OCI-LY7 (cell line): ENCODE measurements at places on chromosomes 1 and 21.
A peak's percentile ranks its signal among the peaks of the same experiment; 100 is the strongest.

- DNase-seq = no peak
These were observed 93.9 kb downstream of the ST3GAL3 start for GRCh38 chr1:43801203-43801602.

GRCh38 chr1:27602462-27603308 is 1.3 kb downstream of the AHDC1 start:
- DNase-seq = peak; percentile 47

DNA sequence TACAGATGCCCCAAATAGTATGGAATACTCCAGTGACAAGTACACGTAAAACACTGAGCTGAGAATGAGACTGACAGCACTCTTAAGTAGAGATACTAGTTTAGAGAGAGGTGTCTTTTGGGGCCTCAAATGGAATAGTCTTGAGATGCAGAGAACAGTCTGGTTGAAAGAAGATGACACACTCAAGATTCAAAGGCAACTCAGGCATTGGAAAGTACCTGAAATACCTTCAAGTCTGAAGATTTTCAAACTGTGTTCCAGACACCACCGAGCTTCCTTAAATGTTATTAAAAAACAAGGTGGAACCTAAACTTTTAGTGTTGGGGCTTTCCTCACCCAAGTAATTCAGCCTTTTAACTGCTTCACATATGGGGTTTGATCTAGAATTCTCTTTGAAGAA is 437.7 kb downstream of the OMA1 start:
- no peak for DNase-seq

DNA sequence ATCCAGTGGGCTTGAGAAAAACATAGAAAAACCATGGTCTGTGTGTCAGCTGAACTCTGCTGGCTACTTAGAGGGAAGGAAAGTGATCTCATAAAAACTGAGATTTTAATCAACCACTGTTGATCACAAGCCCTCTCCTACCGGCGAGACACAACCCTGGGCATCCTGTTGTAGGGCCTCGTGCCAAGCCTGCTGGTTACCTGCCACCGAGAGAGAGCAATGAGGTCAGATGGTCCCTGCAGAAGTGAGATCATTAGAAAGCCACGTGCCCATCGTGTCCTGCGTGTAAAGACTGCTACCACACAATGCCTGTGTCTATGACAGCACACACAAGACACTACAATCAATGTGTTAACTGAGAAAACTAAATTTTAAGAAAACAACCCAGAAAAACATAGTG is 41.7 kb upstream of the GPR153 start:
- no peak for DNase-seq

DNA sequence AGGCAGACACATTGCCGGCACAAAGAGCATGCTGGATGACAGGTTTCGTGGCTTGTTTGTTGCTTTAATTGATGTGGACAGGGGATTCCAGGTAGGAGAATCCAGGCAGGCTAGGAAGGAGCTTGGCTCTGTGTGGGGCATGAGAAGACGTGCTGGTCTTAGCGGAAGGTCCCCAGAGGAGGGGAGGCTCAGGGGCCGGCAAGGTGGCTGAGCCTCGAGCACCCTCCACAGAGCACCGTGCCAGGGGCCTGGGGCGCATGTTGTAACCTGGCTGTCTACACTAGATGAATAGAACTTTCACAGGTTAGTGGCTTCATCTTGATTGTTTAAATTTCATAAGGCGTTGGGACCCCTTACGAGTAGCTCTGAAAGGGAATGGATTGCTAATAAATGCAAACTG is 223.1 kb downstream of the CAMTA1 start:
- DNase-seq = no peak

DNA sequence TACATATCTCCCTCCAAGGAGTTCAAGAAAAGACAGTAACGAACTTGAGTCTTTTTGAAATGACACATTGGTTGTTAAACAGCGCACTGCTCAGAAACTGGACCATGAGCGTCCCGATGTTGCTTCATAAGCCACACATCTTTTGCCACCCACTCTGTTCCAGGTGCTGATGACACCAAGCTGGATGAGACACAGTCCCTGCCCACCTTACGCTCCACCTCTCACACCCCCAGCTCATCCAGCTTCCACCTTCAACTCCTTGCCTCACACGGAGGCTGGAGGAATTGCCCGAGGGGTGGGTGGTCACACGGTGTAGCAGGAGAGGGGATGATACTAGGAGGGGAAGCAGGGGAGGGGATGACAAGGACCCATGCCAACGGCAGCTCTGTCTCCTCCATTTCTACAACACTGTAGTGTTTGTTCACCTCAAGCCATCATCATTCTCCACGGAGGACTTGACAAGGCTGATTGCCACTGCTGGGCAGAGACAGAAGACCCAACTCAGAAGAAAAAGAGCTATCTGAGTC is 148.5 kb upstream of the TNR start:
- DNase-seq = no peak

GRCh38 chr1:77504986-77505385 is 177.5 kb downstream of the ZZZ3 start:
- DNase-seq = no peak

DNA sequence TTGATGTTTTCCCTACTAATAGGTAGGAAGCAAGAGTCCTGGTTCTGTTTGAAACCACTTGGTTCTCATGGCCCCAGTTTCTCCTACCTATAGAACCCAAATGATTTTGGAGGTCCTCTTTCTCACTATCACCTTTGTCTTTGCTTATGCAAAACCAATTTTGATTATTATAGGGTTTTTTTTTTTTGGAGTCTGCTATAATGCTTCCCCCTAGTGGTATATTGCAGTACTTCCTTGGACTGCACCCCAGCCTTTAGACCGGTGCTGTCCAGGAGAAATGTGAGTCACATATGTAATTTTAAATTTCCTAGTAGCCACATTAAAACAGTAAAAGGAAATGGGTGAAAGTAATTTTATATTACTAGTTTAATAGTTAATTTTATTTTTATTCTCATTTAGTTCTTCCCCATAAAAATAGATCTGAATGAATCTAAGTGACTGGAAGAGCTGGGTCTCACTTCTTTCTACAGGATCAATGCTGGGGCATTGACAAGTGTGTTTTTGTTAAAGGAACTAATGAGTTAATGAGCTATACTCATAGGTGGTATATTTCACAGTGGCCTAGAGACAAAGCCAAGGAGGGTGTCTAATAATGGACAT is 10.6 kb downstream of the FCMR start:
- peak; percentile 62 for DNase-seq

DNA sequence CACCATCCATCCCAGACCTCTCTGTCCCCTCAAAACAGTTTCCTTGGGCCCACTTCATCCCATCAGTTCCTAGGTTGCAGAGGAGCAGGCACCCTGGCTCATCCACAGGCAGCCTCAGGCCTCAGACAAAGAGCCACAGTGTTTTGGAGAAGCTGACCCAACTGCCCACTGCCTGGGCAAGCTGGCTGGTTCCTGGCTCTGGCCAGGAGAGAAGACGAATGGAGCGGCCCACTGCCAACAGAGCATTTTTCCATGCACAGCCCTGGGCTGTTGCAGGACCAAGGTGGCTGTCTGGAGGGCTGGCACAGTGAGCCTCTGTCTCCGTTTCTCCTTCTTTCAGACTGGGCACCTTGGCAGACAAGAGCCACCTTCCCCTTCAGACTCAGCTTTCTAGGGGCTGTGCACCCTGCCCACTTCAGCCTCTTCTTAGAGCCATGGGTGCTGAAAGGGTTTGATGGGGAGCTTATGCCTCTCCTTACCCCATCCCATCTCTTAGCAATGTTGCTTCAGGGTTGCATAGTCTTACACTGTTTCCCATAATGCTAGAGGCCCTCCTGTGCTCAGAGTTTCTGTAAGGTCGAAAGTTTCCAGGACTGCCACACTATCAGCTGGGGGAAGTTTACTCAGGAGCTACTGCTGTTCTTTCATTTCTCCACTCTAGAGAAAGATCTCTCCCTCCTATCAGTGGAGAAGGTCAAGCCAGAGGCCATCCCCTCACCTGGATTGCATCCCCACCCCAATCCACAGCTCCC is 973 bp downstream of the FMOD start:
- DNase-seq = no peak

- no peak for DNase-seq
These were observed 273.8 kb upstream of the SNX7 start for GRCh38 chr1:98387701-98388100.

- no peak for DNase-seq
These were observed 823.0 kb upstream of the PRMT6 start for GRCh38 chr1:106233511-106233910.

GRCh38 chr1:201131398-201131797 is 4.4 kb upstream of the ASCL5 start:
- DNase-seq = no peak

DNA sequence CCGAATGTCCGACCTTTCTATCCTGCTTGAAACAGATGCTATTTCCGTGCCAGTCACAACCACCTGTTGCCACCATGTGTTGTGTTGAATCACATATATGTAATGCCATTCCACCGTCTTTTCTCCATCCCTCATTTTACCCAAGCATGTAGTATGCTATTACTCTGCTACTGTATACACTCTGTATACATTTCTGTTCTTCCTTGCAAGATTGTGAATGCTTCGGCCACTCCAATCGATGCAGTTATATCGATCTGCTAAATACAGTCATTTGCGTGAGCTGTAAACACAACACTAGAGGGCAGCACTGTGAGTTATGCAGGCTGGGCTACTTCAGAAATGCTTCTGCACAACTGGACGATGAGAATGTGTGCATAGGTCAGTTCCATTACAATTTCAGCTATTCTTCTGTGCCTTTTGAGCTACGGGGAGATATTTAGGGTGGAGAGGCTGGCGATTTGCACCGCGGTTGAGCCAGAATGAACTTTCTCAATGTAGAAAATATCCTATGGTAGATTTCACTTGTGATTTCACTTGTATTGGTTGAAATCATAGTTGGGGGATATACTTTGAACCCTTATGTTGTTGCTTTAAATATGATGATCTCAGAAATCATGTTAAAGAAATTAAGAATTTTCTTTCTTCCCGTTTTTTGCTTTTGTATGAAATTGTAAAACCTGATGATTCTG is 289.8 kb downstream of the NTNG1 start:
- DNase-seq = peak; percentile 70

DNA sequence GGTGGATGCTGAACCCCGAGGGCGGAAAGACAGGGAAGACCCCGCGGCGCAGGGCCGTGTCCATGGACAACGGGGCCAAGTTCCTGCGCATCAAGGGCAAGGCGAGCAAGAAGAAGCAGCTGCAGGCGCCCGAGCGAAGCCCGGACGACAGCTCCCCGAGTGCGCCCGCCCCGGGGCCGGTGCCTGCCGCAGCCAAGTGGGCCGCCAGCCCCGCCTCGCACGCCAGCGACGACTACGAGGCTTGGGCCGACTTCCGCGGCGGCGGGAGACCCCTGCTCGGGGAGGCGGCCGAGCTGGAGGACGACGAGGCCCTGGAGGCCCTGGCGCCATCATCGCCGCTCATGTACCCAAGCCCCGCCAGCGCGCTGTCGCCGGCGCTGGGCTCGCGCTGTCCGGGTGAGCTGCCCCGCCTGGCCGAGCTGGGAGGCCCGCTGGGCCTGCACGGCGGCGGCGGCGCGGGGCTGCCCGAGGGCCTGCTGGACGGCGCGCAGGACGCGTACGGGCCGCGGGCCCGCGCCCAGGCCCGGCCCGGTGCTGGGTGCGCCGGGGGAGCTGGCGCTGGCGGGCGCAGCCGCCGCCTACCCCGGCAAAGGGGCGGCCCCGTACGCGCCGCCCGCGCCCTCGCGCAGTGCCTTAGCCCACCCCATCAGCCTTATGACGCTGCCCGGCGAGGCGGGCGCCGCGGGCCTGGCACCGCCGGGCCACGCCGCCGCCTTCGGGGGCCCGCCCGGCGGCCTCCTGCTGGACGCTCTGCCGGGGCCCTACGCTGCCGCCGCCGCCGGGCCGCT is 20.7 kb downstream of the FOXO6 start:
- no peak for DNase-seq

GRCh38 chr1:8419861-8420260 is 101.9 kb downstream of the SLC45A1 start:
- DNase-seq = no peak

DNA sequence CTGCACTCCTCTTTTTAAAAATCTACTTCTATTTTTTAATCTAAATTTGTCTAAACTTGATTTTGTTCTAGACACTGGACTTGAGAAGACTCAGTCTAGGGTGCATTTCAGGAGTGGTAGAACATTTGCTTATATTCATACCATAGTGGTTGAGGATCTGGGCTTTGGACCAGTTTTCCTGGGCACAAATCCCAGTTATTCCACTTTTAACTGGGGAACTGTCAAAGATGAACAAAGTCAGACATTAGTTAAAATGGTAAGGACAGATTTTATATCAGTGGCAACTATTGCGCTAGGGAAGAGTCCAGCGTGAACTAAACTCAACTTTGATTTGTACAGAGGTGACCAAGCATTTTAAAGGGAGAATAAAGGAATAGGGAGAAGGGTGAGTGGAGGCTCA is 102.4 kb downstream of the FMN2 start:
- no peak for DNase-seq
